ENCODE measurements at places on chromosomes 5 and 9.

DNA sequence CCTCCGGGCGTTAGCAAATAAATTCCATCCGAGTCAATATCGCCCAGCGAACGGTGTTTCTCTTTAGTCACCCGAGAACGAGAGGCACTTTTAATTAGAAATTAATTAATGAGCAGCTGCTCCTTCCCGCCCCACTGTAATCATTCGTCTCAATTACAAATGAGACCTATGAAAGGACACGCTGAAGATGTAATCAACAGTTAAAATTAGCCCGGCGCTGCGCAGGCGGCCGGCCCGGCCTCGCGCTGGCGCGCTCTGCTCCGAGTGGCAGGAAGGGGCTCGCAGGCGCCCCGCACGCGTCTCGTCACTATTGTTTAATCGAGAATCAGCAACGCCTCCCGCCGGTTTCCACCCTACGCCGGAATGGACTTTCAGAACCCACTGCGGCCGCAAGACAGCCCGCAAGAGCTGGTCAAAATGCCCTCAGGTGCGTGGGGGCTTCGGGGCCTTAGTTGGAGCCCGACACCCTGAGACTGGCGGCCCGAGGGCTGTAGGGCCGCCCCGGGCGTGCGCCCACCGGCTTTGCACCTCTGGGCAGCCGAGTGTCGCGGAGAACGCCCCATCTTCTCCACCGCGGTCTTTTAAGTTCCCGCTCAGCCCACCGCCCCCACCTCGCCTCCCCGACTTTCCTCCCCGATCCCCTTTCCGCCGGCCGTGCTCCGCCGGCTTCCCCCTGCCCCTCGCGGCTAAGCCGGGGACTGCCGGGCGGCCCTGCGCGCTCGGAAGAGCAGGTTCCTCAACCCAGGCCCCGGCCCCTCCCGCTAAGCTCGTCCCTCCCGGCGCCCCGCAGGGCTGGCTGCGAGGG is 597 bp upstream of the IRX4 start:
- no peak for DNase-seq

- no peak for DNase-seq
Measured at GRCh38 chr5:156124708-156125107, 202.3 kb upstream of the SGCD start.

- DNase-seq, result no peak
Measured at GRCh38 chr5:139282197-139282557, 11.4 kb upstream of the MATR3 start.

- DNase-seq, result peak; percentile 24
Measured at GRCh38 chr5:172303572-172304335, 20.2 kb upstream of the UBTD2 start.

- no peak for DNase-seq
Measured at GRCh38 chr9:130327781-130328348, 62.3 kb downstream of the HMCN2 start.

DNA sequence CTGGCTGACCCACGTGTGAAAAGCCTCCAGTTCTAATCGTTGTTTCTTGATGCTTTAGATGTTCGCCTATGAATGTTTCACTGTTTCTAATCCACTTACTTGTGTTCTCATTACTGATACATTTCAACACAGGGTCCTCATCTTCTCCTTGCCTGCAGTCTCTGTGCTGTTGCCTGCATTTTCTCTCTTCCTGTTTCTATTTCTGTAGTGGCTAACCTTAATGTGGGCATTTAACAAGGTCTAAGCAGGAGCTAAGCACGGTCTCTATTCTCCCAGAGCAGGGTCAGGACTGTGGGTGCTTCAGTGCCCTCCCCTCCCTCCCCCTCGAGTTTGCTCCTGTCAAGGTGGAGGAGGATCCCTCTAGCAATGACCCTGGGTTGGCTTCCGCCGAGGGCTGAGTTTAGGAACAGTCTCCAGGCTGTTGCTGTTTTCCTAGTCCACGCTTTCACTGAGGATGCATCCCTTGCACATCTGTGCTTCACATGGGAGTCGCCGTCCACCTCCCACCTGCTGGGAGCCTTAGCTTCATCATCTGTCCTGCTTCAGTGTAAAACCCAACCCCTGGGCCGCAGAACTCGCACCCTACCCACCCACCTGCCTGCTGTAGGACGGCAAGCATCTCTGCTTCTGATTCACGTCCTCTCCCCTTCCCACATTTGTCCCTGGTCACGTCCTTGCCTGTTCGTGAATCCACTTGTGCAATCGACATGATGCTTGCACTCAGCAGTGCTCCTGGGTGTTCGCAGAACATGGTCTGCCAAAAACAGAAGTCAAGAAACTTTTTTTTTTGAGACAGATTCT is 2.4 kb upstream of the EXOC3 start:
- DNase-seq, result no peak

GRCh38 chr5:62460578-62460983 is 48.0 kb downstream of the IPO11 start:
- DNase-seq, result peak; percentile 66

- no peak for DNase-seq
Measured at GRCh38 chr5:142156839-142157463, 48.4 kb downstream of the NDFIP1 start.

GRCh38 chr5:152274224-152274623 is 130.9 kb downstream of the NMUR2 start:
- DNase-seq, result no peak

DNA sequence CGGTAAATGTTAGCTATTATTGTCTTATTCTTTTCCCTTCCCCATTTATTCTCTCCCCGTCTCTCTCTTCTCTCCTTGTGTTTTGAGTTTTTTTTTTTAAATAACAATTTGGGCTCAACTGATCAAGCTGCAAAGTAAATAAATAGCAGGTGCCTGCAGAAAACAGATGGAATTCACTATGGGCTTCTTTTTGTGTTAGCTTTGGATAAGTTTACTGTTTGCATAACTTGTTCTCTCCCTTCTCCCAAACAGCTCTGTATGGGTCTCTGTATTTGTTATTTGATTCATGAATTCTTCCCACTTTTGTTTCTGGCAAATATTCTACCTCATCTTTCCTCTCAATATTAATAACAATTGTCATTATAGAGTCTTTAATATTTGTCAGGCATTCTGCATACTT is 111.8 kb upstream of the ASTN2 start:
- DNase-seq, result peak; percentile 63

- no peak for DNase-seq
Measured at GRCh38 chr9:89953824-89954615, 349.2 kb downstream of the GADD45G start.

- no peak for DNase-seq
Measured at GRCh38 chr9:87862536-87863268, 20.0 kb upstream of the SPATA31E1 start.

- DNase-seq, result no peak
Measured at GRCh38 chr9:97555164-97555563, 53.7 kb downstream of the TMOD1 start.

DNA sequence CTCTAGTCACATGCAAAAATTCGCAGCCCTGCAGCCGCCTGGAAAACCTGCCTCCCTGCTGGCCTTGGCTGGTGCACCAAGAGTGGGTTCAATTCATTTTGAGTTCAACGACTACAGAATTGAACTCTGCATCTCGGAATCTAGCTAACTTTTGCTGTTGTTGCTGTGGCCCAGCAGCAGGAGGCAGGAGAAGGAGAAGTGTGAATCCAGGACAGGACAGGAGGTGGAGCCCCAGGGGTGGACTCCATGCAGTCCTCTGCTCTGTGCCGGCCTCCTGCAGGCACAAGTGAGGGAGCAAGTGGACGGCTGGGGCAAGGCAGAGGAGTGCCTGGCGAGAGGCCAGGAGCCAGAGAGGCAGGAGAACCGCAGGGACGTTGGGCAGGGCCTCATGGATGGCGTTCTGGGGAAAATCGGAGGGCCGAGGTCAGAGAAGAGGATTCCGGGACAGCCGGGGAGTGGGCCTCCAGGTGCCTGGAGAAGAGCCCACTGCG is 214.2 kb downstream of the FANCC start:
- peak; percentile 27 for DNase-seq

- no peak for DNase-seq
Measured at GRCh38 chr5:61115968-61116367, 46.3 kb downstream of the SMIM15 start.

- DNase-seq, result peak; percentile 29
Measured at GRCh38 chr5:81420039-81420667, 26.2 kb upstream of the ACOT12 start.

DNA sequence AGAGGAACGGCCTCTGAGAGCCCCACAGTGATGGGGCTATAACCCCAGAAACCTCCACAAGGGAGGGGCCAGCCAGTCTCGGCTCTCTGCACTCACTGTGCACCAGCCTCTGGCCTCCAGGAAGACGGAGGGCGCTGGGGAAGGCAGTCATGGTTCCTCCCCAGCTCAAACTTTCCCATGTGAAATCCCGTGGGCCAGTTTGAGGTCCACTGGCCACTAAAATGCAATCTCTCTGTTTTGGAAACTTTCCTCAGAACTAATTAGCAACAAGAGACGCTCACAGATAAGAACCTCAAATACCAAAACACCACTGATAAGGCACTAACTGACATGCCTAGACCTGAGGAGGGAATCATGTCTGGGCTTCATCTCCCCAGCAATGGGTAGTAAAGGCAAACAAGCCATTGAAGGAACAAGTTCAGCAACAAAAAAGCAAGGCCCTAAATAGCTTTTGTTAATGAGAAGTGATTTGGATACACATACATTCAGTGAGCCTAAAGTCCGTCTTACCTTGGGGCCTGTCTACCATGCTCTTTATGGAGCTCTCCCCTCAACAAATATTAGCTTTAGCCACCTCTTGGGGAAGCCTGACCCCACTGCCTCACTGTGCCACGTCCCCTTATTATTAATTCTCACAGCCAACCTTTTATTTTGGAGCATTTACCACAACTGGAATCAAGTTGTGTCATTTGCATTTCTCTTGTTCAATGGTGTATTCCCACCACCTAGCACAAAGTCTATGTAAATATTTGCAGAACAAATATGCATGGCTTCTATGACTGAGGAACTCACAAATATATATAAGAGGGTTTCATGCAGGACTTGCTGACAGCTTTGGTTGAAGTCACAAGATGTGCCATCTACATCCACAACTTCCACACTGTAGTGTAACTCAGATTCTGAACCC is 56.1 kb upstream of the GLRX start:
- DNase-seq, result peak; percentile 80

DNA sequence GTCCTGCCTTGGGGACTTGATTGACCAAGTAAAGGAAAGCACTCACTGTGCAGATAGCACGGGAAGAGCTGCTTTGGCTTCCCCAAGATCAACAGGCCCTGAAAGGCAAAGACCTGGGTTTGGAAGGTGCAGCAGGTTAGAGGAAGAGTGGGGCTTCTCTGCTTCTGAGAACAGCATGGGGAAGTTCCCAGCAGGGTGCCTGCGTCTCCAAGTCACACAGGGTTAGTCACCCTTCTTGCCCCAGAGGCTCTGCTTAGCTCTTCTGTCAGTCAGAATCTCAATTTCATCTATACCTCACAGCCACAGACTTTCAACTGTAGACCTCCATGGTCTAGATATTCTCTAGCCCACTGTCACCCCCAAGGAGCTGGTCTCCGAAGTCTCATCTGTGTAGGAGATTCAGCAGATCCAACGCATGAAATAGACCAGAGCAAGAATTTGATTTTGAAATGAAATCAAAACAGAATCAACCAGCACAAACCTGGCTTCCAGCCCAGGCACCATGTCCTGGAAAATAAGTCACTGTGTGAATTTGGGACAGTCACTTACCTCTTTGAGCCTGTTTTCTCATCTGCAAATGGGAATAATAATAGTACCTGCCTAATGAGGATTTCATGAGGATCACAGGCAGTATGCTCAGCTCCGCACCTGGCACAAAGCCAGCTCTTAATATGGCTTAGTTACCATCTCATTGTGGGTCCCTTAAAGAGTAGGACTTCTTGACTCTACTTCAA is 64.0 kb downstream of the SFXN1 start:
- DNase-seq, result no peak

GRCh38 chr5:63535840-63536602 is 426.2 kb downstream of the HTR1A start:
- no peak for DNase-seq

DNA sequence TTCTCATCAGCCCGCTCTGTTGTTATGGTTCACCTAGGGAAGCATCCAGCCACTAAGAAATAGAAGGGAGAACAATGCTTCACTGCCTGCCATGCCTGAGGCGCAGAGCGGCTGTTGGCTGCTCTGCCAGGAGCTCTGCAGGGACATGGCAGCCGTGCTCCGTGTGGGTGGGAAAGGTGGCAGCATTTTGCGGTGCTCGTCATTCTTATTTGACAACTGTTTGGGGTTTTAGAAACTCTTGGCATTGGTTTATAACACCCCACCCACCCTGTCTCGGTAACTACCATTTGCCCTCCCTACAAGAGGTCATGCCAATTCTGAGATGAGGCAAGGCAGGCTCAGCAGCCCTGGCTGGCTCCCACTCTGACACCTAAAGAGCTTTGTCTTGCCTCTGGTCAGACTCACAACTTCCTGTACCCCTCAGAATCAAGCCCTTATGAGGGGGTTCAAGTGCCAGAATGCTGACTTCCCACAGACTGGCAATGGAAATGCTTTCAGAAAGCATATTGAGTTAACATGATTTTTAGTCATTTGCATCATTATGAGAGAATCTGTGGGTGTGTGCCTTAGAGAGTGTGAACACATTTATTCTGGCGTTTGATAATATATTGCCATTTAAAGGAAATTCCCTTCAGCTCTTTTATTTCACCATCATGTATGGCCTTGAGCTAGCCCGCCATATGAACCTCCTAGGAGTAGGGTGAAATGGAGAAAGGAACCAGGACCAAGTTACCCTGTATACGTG is 288.0 kb upstream of the ANKRD55 start:
- no peak for DNase-seq

- DNase-seq, result peak; percentile 33
Measured at GRCh38 chr5:77867194-77867691, 91.1 kb upstream of the TBCA start.

DNA sequence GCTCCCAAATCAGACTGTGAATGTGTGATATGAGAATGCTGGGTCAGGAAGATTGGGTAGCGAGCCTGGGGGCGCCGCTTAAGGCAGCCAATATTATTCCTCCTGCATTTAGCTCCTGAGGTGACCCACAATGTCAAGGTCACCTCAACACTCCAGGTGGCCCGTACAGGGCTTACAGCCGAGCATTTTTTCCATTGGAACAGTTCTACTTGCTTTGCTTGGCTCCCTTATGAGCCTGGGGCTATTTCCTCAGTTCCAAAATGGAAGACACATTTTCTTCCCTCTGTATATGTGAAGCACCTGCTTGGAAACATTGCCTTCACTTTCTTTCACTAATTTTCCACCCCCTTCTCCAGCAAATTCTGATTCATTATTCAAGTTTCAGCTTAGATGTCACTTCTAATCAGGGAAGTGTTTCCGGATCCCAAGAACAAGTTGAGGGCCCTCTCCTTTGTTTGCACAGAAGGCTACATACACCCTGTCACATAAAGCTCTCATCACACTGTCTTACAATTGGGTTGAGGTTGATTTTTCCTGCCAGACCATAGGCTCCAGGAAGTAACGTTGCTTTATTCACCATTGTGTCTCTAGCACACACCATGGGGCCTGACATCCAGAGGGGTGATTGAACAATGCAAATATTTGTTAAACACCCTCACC is 330.2 kb downstream of the PIK3R1 start:
- peak; percentile 85 for DNase-seq

- peak; percentile 30 for DNase-seq
Measured at GRCh38 chr9:532707-533106, 308.8 kb upstream of the DMRT1 start.

GRCh38 chr5:128644863-128645262 is 106.8 kb upstream of the FBN2 start:
- no peak for DNase-seq

Measured in DMS53 (cell line).